Ecto neural progenitor cell (in vitro differentiated cells): ENCODE measurements at places on chromosomes 7 and 10.

DNA sequence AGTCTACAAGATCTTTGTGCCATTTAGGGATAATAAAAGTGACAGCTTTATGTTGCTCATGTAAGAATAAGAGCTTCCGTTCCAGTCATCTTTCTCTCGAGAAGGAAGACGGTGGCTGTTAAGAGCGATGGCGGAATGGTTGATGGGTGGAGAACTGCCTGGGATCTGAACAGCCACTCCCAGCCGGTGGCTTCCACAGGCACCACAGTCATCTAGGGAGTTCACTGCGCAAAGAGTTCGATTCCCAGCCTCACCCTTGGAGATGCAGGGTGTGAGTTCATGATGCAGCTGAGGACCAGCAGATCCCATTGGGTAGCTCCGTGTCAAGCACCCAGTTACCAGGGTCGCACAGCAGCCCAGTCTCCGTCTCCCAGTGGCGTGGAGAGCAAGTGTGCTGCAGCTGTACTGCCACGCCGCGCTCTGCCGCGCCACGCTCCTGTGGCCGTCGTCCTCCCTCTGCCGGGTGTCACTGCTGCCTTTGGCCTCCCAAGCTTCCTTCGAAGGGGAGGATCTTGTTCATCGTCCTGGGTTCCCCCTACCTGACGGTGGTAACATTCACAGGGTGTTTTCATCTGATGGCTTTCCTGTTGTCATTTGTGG is 7.8 kb downstream of the SUN1 start:
- no peak for DNase-seq

DNA sequence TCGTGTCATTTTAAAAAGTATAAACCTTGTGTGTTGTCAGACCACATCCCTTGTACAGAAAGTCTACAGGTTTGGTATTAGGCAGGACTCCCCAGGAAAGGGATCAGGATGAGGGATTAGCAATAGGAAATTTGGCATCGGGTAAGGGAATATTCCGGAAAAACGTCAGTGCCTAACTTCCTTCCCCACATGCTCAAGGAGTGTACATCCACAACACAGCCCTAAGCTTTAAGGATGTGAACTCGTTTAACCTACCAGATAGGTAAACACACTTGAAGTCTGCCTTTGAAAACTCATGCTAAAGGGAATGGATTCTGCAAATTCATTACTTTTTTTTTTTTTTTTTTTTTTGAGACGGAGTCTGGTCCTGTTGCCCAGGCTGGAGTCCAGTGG is 194.9 kb downstream of the SKIDA1 start:
- DNase-seq, result no peak

DNA sequence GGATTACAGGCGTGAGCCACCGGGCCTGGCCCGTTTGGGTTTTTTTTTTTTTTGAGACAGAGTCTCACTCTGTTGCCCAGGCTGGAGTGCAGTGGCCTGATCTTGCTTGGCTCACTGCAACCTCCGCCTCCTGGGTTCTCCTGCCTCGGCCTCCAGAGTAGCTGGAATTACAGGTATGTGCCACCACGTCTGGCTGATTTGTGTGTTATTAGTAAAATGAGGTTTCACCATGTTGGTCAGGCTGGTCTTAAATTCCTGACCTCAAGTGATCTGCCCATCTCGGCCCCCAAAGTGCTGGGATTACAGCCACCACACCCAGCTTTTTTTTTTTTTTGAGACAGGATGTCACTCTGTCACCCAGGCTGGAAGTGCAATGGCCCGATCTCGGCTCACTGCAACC is 5.9 kb upstream of the BAIAP2L1 start:
- no peak for DNase-seq

GRCh38 chr7:43868681-43869005 is 674 bp downstream of the MRPS24 start:
- DNase-seq, result no peak

DNA sequence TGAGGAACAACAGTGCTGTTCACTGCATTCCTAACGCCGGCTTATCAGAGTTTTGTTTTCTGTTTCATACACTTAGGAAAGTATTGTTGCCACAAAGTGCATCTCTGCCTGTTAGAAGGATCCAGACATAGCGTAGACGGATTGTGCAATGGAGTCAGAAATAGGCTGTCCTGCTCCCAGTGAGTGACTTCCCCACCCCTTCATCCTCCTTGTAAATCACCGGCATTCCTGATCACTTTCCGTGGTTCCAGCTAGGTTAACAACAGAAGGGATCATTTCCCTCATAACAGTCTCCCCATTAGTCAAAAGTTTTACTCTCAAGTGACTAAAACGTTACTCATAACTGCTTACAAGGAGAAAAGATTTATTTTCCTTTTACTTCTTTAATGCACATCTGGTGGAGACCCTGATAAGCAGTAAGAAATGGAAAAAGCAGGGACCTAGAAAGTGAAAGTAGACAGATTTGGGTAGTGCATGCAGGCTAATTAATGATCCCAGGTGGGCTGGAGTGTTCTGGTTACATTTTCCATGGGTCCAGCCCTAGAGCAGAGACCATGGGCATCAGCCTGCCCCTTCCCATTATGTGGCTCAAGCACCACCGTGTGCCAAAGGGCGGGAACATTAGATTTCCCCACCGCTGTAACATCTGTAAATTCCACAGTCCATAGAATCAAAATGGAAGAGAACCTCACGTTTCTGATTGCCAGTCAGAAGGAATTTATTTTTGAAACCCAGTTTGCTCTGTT is 395.1 kb upstream of the GALNT17 start:
- no peak for DNase-seq

GRCh38 chr7:130879191-130879590 is 145.2 kb upstream of the KLF14 start:
- no peak for DNase-seq

GRCh38 chr7:138739859-138740258 is 38.7 kb upstream of the SVOPL start:
- DNase-seq, result no peak
